HFFc6 (cell line): ENCODE measurements at places on chromosomes 13 and 19. TPM values are rescaled to one million over a fixed set of nuclear protein-coding genes. Genes with fewer than 3 reads are reported as not detected.

KMT5C gene
- total RNA-seq, result 4.3 to 5.6 TPM (median 5.3 TPM) in 3 replicates

HSD11B1L gene
- 3.5 to 8.6 TPM (median 7.2 TPM) in 3 replicates for total RNA-seq

ZNF724 gene
- 3.6 to 5.8 TPM (median 4.6 TPM) in 3 replicates for total RNA-seq

CEACAM21 gene
- not detected in 3 replicates for total RNA-seq

JUNB gene
- 83.9 and 87.1 TPM in 2 replicates for total RNA-seq

ERICH6B gene
- not detected in 3 replicates for total RNA-seq

LILRB4 gene
- total RNA-seq, result not detected in 3 replicates

SH2D3A gene
- total RNA-seq, result not detected in 3 replicates

PGLYRP1 gene
- total RNA-seq, result not detected in 2 replicates
